IMR-90 (cell line): ENCODE measurements at places on chromosomes 1 and 21. TPM values are rescaled to one million over a fixed set of nuclear protein-coding genes. Genes with fewer than 3 reads are reported as not detected.

ZNF691 gene
- total RNA-seq: 13.6 and 15.3 TPM in 2 replicates

UBE2G2 gene
- 65.4 and 75.8 TPM in 2 replicates for total RNA-seq

FCGR3A gene
- total RNA-seq: not detected in 2 replicates

TGFB2 gene
- total RNA-seq: 3.8 and 5.3 TPM in 2 replicates

CALML6 gene
- not detected in 2 replicates for total RNA-seq

GNAT2 gene
- 0.28 and 0.36 TPM in 2 replicates for total RNA-seq

ADAMTSL4 gene
- 0.54 and 0.56 TPM in 2 replicates for total RNA-seq

BARHL2 gene
- not detected in 2 replicates for total RNA-seq

LRRC71 gene
- total RNA-seq: not detected in 2 replicates

HPCAL4 gene
- total RNA-seq: not detected in 2 replicates

SLC22A15 gene
- total RNA-seq: under 0.01 TPM in 2 replicates

AMY1A gene
- total RNA-seq: not detected in 2 replicates

KCNJ6 gene
- total RNA-seq: under 0.01 TPM in 2 replicates

OR6F1 gene
- not detected in 2 replicates for total RNA-seq

FOXD3 gene
- not detected in 2 replicates for total RNA-seq

PLPP3 gene
- 46.4 and 56.6 TPM in 2 replicates for total RNA-seq

TDRD10 gene
- total RNA-seq: not detected in 2 replicates

SGIP1 gene
- 27.1 and 43.6 TPM in 2 replicates for total RNA-seq

ADAM30 gene
- not detected in 2 replicates for total RNA-seq
